ENCODE measurements at places on chromosomes 5 and 9.

- peak; percentile 84 for DNase-seq
Observed at GRCh38 chr9:130053504-130054324, at the start of gene GPR107. Gene GPR107 (plus strand): TSS chr9:130053906. CDS start chr9:130053933, 27 bp downstream.

- no peak for DNase-seq
Observed at GRCh38 chr9:14524873-14525515, 168.2 kb downstream of the ZDHHC21 start.

GRCh38 chr9:9942764-9943424 is 669.9 kb downstream of the PTPRD start:
- DNase-seq: peak; percentile 60

DNA sequence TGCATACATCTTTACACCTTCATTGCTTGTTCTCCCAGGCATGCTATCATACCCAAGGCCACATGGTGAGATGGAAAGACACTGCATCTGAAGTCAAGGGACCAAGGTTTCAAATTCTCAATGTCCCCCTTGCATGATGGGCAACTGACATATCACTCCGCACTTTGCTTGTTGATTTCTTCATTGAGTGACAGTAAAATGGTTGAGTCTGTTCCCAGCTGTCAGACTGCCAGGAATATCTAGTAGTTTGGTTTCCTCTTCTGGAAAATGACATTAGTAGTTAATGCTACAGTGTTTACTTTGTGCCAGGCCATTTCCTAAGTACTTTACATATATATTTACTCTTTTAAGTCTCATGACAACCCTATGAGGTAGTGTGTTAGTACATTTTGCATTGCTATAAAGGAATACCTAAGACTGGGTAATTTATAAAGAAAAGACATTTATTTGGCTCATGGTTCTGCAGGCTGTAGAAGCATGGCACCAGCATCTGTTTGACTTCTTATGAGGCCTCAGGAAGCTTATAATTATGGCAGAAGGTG is 114.4 kb downstream of the PCSK1 start:
- DNase-seq: no peak

DNA sequence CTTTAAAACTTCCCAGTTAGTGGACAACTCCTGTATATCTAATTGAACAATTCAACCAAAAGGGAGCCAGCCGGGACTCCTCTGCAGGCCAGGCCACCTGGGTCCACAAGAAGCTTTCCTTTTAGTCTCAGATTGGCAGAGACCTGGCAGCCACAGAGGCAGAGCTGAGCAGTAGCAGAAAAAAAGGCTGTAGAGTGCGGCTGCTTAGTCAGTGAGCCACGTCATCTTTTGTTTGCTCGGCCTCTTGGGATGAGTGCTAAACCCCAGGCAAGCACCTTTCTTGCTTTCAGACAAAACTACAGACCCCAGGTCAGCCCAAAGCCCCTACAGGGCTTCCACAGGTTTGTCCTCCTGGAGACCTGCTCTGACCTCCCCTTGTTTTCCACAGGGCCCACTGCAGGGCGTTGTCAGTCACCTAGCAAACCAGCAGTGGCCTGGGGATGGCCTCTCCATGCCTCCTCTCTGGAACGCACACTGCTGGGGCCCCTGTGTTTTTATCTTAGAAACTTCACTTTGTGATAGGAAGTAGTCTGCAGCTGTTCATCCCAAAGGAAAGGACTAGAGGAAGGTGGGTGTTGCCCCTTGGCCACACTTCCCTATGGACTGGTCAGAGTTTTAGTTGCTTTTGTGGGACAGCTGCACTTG is 49.9 kb downstream of the SHB start:
- no peak for DNase-seq

GRCh38 chr5:179876610-179876952 is 18.0 kb upstream of the MRNIP start:
- DNase-seq: no peak

- no peak for DNase-seq
Observed at GRCh38 chr9:124855566-124855943, 2.3 kb downstream of the WDR38 start.

DNA sequence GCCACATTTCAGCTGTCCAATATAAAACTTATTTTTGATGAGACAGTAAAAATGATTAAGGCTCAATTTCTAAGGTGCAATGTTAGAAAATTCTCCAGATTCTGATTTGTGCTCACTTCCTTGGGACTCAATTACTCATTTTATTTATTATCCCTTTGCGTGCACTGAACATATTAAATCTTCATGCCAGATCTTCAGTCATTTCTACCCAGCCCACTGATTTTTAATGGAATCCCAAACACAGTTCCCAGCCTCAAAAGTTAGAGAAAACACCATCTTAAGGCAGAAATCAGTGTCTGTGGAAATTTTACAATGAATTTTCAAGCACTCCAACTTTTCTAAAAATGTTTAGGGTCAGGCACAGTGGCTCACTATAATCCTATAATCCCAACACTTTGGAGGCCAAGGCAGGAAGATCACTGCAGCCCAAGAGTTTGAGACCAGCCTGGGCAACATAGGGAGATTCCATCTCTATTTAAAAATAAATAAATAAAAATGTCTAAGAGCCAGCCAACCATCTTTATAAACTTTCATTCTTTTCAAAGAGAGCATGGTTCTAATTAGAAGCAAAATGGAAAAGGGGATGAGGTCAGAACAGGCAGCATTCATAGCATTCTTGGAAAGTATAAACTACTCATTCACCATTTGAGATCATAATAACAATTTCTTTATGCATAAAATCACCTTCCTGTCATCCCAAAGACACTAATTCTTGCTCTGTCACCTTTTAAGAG is 53.7 kb downstream of the TLE1 start:
- no peak for DNase-seq

GRCh38 chr5:371811-372555 is 50.5 kb downstream of the AHRR start:
- DNase-seq: no peak

DNA sequence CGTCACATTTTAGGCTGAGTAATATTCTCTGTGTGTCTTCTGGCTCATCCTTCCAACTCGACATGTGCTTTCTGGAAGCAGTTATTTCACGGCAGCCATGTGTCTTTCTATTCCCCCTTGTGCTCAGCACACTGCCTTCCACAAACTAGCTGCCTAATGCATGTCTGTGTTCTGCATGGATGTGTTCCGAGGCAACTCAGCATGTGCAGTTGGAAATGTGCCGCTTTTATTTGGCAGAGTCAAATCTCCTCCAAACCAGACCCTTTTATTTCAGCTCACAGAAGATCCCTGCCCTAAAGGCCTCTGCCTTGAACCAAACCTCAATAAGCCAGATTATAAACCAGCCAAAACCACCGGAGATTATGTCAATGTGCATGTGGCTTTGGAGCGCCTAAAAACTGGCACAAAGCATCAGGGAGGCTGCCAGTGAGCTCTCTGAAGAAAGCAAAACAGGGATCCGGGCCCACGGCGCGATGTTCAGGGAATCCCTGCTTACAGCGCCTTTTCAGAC is 360.2 kb downstream of the DEPDC1B start:
- DNase-seq: no peak

GRCh38 chr5:174723315-174723978 is 935 bp upstream of the MSX2 start:
- no peak for DNase-seq

DNA sequence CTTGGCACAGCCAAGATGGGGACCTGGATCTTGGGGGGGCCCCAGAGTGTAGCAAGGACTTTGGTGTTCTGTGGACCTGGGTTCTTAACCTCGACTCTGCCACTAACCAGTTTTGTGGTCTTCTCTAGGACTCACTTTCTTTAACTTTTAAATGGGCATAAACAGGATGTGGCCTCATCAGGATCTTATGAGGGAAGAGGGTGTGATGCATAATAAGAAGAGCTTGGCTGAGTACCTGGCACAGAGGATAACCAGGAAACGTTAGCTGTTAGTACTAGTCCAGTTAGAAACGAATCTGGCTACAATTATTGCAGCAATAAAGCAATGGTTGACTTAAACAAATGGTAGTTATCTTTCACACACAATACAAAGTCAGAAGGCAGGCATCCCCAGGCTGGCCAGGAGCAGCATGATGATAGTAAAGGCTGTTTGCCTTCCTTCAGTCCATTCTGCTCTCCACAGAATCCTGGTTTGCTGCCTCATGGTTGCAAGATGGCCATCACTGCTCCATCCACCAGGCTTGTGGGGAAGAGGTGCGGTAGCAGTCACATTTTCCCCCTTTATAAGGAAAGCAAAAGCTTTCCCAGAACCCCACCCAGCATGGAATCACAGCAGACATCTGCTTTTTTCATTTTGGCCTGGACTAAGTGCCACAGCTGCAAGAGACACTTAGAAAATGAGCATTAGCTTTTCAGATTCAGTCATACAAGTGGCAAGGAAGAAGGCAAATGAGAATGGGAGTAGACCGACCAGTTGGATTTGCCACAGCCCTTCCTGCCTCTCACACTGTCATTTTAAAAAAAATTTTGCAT is 225.0 kb downstream of the AOPEP start:
- DNase-seq: no peak

GRCh38 chr5:107563959-107564544 is 106.7 kb downstream of the EFNA5 start:
- no peak for DNase-seq

DNA sequence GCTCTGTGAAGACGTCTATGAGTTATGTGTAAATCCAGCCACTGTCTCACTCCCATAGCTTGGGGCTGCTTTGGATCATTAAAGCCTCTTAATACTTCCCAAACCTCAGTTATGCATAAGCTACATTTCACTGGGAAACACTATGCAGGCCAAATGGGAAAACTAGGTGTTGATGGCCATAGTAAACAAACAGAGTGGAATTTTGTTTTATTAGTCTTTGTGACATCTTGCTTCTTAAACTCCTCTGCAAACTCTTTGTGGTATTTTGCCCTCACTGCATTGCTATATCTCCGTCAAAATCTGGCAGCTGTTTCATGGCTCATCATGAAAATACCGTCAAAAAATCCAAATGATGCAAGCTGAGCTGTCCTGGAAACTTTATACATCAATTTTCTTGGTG is 167.2 kb upstream of the HMHB1 start:
- no peak for DNase-seq

DNA sequence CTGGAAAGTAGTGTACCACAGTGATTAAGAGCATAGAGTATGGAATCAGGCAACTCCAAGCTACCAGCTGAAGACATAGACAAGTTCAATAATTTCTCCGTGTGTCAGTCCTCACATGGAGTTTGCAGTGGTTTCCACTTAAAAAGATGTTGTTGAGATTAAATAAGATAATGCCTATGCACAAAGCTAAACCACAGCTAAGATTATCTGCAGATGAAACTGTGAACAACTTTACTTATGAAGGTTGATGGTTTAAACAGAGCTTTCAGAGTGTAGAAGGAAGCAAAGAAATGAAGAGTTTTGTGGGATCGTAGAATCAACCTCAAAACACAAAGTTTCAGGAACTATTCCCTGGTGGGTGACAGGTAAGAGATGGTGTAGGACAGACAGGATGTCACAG is 223.5 kb upstream of the IL12B start:
- no peak for DNase-seq

DNA sequence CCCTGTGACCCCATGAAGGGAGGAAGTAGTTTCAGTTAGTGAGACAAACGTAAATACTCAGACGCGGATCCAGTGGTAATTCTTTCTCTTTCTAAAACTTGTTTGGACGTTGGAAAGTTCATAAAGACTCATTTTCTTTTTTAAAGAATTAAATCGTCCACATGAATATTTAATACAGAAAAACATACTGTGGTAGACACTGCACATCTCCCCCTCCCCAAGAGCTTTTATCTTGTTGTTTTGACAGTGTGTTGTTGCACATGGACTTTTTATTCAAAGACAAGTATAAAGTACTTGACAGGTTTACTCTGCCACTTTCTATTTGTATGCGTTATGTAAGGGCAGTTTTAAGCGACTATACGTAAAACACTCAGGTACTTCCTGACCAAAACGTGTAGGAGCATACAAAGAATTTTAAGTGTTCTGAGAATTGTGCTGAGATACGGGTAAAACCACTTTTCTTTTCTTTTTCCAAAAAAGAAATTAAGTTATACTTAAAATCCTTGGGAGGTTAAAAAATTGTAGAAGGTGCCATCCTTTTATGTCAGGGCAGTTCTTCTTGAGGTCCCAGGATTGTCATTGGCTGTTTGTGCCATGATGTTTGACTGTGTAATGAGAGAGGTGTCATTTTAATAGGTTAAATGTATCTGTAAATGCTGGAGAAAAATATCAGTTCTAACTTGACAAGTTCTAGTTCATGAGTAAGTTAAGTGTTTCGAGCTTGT is 1.3 kb downstream of the NIPBL start:
- no peak for DNase-seq

DNA sequence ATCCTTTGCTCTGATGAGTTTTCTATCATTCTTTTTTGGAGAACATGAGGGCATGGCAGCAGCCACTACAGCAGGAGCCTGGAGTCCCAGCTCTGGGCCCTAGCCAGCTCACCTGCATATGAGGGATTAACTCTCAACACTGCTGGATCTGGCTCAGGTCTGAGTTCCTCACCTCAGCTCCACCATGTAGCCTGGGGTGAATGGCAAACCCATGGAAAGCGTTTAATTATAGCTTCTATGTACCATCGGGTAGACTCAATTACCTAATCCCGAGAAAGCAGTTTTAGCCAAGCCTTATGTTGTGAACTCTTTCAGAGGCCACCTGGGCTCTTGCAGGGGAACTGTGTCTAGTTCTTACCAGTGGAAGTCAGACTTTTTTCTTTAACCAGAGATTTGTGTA is 3.9 kb upstream of the S100Z start:
- no peak for DNase-seq

DNA sequence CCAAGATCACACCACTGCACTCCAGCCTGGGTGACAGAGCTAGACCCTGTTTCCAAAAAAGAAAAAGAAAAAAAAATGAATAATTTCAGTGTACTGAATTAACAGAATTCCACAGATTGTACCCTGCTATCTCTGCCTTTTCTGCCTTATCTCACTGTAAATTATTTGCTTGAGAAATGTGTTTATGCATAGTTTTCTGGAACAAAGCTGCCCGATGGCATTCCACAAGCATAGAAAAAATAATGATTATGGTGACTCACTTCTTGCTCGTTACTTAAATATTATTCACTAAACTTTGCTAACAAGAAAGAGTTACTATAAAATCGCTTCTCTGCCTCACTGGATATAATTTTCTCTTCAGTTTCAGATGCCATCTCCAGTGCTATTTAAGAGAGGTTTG is 88.7 kb upstream of the FAM169A start:
- DNase-seq: no peak

DNA sequence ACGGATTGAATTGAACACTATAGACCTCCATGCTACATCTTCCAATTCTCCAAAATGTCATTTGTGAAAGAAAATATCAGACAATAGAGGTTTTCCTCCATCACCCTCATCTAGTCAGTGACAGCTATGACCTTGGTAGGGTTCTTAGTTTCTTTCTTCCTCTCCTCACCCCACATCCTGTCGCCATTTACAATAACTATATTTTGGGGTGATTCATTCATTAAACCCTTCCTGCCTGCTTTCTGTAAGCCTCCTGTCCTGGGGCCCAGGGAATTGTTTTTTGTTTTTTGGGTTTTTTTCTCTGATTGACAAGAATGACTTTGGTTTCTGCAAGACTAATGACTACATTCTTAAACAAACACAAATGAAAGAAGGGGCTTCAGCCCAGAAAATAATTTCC is 82.6 kb downstream of the PRELID2 start:
- DNase-seq: no peak
